Smooth muscle cell of the pulmonary artery (primary cell): ENCODE measurements at places on chromosomes 12 and 14. TPM values are rescaled to one million over a fixed set of nuclear protein-coding genes. Genes with fewer than 3 reads are reported as not detected.

The DLK1 gene
- total RNA-seq, result not detected in 2 replicates

The MIP gene
- 0.13 TPM in 1 of 2 replicates, not detected in the other for total RNA-seq

The DDN gene
- total RNA-seq, result 0.20 and 0.30 TPM in 2 replicates

The ANO2 gene
- 0.07 TPM in 1 of 2 replicates, not detected in the other for total RNA-seq

The IL26 gene
- 0.13 and 2.0 TPM in 2 replicates for total RNA-seq

The LHX5 gene
- not detected in 2 replicates for total RNA-seq

The FGF6 gene
- not detected in 2 replicates for total RNA-seq

The SMCO2 gene
- total RNA-seq, result 0.40 TPM in 1 of 2 replicates, not detected in the other

The MGP gene
- 81.2 and 251 TPM in 2 replicates for total RNA-seq

The RHEBL1 gene
- total RNA-seq, result 0.23 and 0.59 TPM in 2 replicates

The LBHD2 gene
- not detected in 2 replicates for total RNA-seq

The C1QL4 gene
- 0.07 TPM in 2 replicates for total RNA-seq

The TMEM119 gene
- 3.9 and 69.5 TPM in 2 replicates for total RNA-seq

The NOPCHAP1 gene
- total RNA-seq, result 3.3 and 6.7 TPM in 2 replicates

The MYF6 gene
- total RNA-seq, result not detected in 2 replicates

The CLEC12A gene
- not detected in 2 replicates for total RNA-seq

The KRT75 gene
- not detected in 2 replicates for total RNA-seq

The FAM177A1 gene
- total RNA-seq, result 49.3 and 54.3 TPM in 2 replicates

The RFC5 gene
- 6.0 and 12.2 TPM in 2 replicates for total RNA-seq

The PEX5 gene
- 30.8 and 37.3 TPM in 2 replicates for total RNA-seq

The NUDT14 gene
- 8.7 and 16.6 TPM in 2 replicates for total RNA-seq

The PSMA6 gene
- 101 and 116 TPM in 2 replicates for total RNA-seq

The RNF212B gene
- total RNA-seq, result not detected in 2 replicates

The TSPAN19 gene
- total RNA-seq, result not detected in 2 replicates

The NFATC4 gene
- 56.5 and 76.4 TPM in 2 replicates for total RNA-seq

The SPTB gene
- total RNA-seq, result 0.13 TPM in 1 of 2 replicates, not detected in the other

The KRT85 gene
- not detected in 2 replicates for total RNA-seq

The OLR1 gene
- 0.33 TPM in 1 of 2 replicates, not detected in the other for total RNA-seq

The GLI1 gene
- 0.26 and 0.76 TPM in 2 replicates for total RNA-seq

The FGD4 gene
- total RNA-seq, result 12.3 and 28.5 TPM in 2 replicates

The ARPC3 gene
- 136 and 158 TPM in 2 replicates for total RNA-seq

The ASB2 gene
- total RNA-seq, result 0.52 and 1.7 TPM in 2 replicates

The TOMM20L gene
- total RNA-seq, result not detected in 2 replicates

The LRP10 gene
- 262 and 319 TPM in 2 replicates for total RNA-seq

The CLEC2D gene
- 1.4 and 1.8 TPM in 2 replicates for total RNA-seq

The GNS gene
- 268 and 277 TPM in 2 replicates for total RNA-seq

The MRPL52 gene
- 27.4 and 27.9 TPM in 2 replicates for total RNA-seq

The C12orf60 gene
- total RNA-seq, result 0.59 and 0.72 TPM in 2 replicates

The P2RX2 gene
- not detected in 2 replicates for total RNA-seq

The TTC6 gene
- total RNA-seq, result not detected in 2 replicates

The SLCO1B1 gene
- not detected in 2 replicates for total RNA-seq
